ENCODE measurements at places on chromosomes 1 and 21. TPM values are rescaled to one million over a fixed set of nuclear protein-coding genes. Genes with fewer than 3 reads are reported as not detected.
A peak's percentile ranks its signal among the peaks of the same experiment; 100 is the strongest.

TSPAN1 gene
- 0.50 TPM for total RNA-seq

OR2AJ1 gene
- not detected for total RNA-seq

NBPF10 gene
- total RNA-seq, result 0.63 TPM

- no peak overlapping the region for H3K4me3 ChIP-seq
- peaks cover 6% of the 10 kb centered on the region for H3K4me1 ChIP-seq
- no peaks in the 10 kb centered on the region for H3K36me3 ChIP-seq
Measured at GRCh38 chr1:111565968-111566367, 53.6 kb upstream of the RAP1A start.

- H3K4me3 ChIP-seq, result no peak overlapping the region
- H3K27ac ChIP-seq, result no peak overlapping the region
- peaks cover 20% of the 10 kb centered on the region for H3K4me1 ChIP-seq
- peaks cover 89% of the 10 kb centered on the region for H3K27me3 ChIP-seq
- no peak for DNase-seq
Measured at GRCh38 chr1:203301331-203301668, 4.0 kb upstream of the BTG2 start.

- H3K36me3 ChIP-seq, result peaks cover 44% of the 10 kb centered on the region
- no peaks in the 10 kb centered on the region for H3K4me1 ChIP-seq
- H3K4me3 ChIP-seq, result no peak overlapping the region
- no peak overlapping the region for H3K27ac ChIP-seq
- DNase-seq, result no peak
Measured at GRCh38 chr1:205108464-205108863, 13.3 kb downstream of the RBBP5 start.

GRCh38 chr1:24996456-24996855 is 66.4 kb upstream of the RUNX3 start:
- DNase-seq, result no peak
- no peaks in the 10 kb centered on the region for H3K36me3 ChIP-seq
- no peak overlapping the region for H3K4me3 ChIP-seq
- H3K4me1 ChIP-seq, result 0 out of 2 replicates have a peak, but pooled peaks cover 3% of the 10 kb centered on the region

- H3K4me3 ChIP-seq, result no peak overlapping the region
- no peaks in the 10 kb centered on the region for H3K4me1 ChIP-seq
- H3K27me3 ChIP-seq, result no peaks in the 10 kb centered on the region
Measured at GRCh38 chr1:55926906-55927471, 652.4 kb downstream of the PLPP3 start.

- peaks cover 51% of the 10 kb centered on the region for H3K4me1 ChIP-seq
- no peaks in the 10 kb centered on the region for H3K36me3 ChIP-seq
- H3K27ac ChIP-seq, result no peak overlapping the region
- no peak overlapping the region for H3K4me3 ChIP-seq
- no peak for DNase-seq
Measured at GRCh38 chr1:67844988-67845387, 11.7 kb upstream of the GNG12 start.

DNA sequence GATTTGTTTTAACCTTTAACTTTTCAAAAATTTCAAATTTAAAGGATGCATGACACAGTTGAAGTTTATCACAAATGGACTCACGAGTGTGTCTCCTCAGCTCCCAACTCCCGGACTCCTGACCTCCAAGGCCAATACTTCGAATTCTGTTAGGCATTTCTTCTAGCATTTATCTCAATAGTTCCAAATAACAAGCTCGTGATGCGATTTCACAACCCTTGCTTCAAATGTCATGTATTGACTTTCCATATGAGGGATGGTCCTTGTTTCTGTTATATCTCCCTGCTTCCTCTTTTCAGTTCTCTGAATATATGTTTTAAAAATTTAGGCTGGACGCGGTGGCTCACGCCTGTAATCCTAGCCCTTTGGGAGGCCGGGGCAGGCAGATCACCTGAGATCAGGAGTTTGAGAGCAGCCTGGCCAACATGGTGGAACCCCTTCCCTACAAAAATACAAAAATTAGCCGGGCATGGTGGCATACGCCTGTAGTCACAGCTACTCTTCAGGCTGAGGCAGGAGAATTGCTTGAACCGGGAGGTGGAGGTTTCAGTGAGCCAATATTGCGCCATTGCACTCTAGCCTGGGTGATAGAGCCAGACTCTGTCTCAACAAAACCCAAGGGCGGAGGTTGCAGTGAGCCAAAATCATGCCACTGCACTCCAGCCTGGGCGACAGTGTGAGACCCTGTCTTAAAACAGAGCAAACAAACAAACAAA is 52.0 kb upstream of the TINAGL1 start:
- H3K4me3 ChIP-seq, result no peak overlapping the region
- DNase-seq, result no peak
- no peak overlapping the region for H3K27ac ChIP-seq
- no peaks in the 10 kb centered on the region for H3K36me3 ChIP-seq
- H3K4me1 ChIP-seq, result no peaks in the 10 kb centered on the region

DNA sequence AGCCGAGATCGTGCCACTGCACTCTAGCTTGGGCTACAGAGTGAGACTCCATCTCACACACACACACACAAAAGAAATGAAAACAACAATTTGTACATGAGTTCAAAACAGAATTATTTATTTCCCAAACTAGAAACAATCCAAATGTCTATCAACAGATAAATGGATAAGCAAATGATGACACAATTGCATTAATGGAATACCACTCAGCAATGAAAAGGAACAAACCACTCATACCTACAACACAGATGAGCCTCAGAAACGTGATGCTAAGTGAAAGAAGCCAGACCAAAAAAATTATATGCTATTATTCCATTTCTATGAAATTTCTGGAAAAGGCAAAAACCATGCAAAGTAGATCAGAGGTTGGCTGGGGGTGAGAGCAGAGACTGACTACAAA is 2.0 kb upstream of the PGD start:
- H3K36me3 ChIP-seq, result peaks cover 24% of the 10 kb centered on the region
- no peaks in the 10 kb centered on the region for H3K27me3 ChIP-seq
- no peak for DNase-seq
- H3K4me3 ChIP-seq, result peak overlapping the region; percentile 96
- H3K27ac ChIP-seq, result no peak overlapping the region
